ENCODE measurements at places on chromosomes 3 and 15.

DNA sequence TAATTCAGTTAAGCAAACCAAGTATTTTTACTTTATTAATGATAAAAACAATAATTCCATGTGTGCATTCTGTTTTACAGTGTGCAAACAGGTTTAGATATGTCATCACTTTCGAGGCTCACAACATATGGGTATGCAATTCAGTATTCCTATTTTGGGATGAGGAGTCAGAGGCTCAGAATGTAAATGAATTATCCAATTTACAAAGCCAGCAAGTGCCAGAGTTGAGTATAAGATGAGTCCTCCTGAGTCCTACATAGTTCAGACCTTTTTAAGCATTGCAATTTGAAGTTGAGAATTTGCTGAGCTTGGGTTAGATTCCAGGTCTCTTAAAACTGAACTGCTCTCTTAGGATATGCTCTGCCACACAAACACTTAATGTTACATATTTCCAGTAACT lies 424.2 kb upstream of the ROBO2 start:
- DNase-seq = no peak

DNA sequence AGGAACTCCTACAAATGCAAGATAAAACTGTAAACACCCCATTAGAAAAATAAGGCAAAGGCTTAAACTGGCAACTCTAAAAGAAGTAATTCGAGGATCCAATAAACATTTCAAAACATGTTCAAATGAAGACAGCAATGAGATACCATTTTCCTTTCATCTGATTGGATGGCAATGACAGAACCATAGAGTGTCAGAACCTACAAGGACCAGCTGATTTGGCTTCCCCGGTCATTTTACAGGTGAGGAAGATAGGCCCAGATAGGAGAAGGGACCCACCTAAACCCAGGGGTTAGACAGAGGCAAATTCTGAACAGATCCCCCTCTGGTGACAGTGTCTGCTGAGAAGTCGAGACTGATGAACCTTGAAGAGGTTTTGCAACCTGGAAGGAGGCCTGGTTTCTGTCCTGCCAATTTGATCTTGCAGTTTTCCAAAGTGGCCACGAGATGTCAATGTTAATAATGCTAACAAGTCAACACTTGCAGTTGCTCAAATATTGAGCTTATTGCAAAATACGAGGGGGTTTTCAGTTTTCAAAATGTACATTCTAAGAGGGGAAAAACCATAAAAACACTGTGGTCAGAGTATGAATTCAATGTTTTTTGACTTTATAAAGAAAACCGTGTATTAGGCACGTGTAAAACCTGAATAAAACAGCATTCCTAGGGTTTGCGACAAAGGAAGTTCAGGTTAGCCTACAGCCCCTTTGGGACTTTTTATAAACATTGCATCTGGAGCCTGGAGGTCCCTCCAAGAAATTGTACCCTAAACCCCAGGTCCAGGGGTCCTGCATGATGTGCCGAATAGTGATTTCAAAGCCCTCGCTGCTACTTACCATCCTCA lies 21.5 kb downstream of the CFAP161 start:
- DNase-seq = no peak

DNA sequence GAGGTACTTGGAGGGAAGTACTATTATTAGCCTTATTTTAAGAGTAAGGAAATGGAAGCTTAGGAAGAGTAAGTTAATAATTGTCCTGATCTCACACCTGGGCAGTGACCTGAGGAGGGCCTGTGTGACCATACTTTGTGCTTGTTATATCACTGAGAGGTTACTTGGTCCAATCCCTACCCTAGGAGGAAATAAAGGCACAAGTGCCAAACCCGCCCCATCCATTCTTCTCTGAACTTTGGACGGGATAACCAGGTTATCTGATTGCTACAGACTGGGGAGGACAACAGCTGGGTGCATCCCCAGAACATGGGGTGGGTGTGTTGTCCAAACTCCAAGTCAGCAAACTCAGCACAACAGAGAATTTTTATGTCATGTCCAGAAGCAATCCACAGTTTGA lies 77.7 kb upstream of the NR2E3 start:
- DNase-seq = peak; percentile 32

- DNase-seq = no peak
Observed at GRCh38 chr15:62902821-62903220, 139.7 kb upstream of the TPM1 start.

DNA sequence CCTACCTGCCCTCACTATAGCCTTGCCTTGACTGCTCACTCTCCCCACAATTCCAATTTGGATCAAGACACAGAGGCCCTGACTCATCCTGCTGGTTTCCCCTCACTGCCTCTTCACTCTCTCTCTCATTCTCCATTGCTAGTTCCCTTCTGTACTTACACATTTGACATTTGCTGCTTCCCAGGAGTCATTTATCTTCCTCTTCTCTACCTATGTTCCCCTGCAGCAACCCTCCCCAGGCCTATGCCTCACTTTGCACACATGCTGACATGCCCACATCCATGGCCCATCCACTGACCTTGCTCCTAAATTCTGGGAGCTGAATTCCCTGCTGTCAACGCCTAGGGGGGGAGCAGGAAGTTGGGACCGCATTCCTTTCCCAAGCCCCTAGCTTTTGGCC lies 82.2 kb downstream of the SRGAP3 start:
- no peak for DNase-seq

DNA sequence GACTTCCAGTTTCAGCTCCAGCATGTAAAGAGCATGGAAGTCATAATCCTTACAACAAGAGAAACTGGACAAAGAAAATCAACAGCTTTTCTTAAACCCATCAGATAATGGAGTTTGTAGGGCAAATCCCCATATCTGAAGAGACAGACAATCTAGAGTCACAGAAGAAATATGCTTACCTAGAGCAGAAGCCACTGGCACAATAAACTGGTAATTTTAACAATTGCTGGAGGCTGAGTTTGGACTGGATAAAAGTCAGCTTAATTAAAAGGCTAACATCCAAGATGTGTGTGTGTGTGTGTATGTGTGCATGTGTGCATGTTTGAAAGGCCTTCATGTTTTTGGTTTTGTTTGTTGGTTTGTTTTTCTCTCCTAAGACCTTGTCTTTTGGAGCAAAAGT lies 50.6 kb downstream of the TM4SF18 start:
- no peak for DNase-seq

GRCh38 chr3:22007368-22007767 lies 256.4 kb upstream of the ZNF385D start:
- no peak for DNase-seq

- DNase-seq = no peak
Observed at GRCh38 chr3:114071786-114072185, 15.2 kb downstream of the QTRT2 start.

GRCh38 chr3:24237971-24238706 lies 256.5 kb downstream of the THRB start:
- peak; percentile 21 for DNase-seq

DNA sequence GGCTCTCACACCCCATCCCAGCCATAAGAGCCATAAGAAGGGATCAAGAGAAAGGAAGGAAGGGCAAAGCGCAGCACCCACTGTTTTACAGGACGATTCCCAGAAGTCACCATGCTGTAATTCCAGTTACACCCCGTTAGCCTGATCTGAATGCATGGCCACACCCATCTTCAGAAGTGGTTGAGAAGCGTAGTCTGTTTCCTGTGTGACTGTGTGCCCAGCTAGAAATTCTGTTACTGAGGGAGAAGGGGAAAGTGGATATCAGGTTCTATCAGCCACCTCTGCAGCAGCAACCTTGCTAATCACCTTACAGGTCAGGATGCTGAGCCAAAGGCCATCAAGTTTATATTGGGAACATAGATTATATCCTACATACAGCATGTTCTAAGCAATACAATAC lies 260.0 kb downstream of the ABHD5 start:
- no peak for DNase-seq

DNA sequence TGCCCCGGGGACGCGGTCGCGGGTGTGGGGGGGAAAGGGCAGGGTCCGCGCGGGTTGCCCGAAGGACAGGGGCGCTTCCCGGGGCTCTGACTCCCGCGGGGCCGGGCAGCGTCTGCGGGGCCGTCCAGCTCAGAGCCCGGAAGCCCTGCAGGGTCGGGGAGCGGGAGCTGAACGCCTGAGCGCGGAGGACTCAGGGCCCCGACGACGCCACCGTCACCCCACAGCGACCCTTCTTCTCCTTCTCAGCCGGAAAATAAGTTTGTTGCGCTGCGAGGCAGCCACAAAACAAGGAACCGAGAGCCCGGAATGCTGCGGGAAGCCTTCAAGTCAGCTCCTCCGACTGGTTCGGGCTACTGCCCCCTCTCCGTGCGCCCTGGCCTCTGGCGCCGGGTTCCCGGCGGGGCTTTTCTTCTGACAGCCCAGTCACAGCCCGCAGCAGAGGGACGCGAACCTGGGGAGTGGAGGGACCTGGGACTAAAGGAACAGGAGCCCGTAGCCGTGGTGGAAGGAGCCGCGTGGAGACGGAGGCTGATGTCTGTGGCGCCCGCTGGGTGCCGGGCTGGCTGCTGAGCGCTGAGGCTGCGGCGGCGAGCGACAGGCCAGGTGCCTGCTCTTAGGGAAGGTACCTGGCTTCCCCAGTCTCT lies 484 bp downstream of the CNTN4 start:
- peak; percentile 29 for DNase-seq

- peak; percentile 33 for DNase-seq
Observed at GRCh38 chr3:64489361-64490044, 198.3 kb downstream of the ADAMTS9 start.

- DNase-seq = no peak
Observed at GRCh38 chr15:92819278-92820235, 80.6 kb upstream of the CHD2 start.

DNA sequence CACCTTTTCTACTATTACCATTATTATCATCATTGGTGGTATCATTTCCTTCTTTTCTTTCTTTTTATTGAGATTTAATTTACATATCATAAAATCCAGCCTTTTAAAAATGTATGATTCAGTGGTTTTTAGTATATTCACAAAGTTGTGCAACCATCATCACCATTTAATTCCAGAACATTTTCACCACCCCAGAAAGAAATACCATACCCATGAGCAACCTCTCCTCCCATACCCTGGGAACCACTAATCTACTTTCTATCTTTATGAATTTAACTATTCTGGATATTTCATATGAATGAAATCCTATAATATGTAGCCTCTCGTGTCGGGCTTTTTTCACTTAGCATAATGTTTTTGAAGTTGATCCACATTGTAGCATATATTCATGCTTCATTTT lies 29.1 kb downstream of the AAGAB start:
- no peak for DNase-seq
